Activated CD4-positive, alpha-beta T cell treated with anti-CD3 and anti-CD28 coated beads, Interleukin-2, amount 10 ng/mL, durations not matched to agents 7 days and 5 days (primary cell): ENCODE measurements at places on chromosomes 4 and X.

GRCh38 chrX:69063486-69063885 lies 101.8 kb downstream of the PJA1 start:
- no peak for DNase-seq

DNA sequence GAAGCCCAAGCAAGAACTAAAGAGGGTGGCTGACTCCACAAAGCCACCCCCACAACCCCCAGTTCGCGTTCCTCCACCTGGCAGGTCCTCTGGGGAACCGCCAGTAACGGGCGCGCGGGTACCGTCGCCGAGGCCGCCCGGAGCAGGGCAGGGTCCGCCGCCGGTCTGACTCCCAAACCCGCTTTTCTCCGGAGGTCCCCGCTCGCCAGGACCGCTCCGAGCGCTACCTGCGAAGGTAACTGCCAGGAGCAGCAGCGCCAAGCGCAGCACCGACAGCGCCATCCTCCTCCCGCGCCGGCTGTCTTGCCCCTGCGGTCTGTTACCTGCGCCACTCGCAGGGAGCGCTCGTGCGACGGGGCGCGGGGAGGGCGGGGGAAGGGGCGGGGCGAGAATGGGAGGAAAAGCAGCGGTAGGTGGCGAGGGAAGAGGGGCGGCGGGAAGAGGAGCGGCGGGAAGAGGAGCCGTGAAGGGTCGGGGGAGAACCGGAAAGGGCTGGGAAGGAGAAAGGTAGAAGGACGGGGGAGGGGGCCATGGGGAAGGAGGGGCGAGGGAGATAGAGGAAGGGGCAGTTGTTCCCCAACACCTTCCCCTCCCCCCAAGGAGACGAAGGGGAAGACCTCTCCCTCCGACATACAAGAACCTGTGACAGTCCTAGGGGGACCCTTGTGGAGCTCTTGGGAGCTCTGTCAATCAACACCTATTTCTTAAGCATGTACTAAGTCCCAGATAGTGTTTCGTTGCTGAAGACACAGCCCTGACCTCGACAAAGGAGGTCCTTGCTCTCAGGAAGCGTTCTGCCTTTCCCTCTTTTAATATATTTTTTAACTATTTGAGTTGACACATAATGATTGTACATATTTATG lies at the start of gene SPINK2:
TSS of gene SPINK2 (minus strand) at position 321 of the 863 bp plus-strand sequence. CDS start at position 282, 39 bp downstream.
- peak; percentile 75 for DNase-seq

DNA sequence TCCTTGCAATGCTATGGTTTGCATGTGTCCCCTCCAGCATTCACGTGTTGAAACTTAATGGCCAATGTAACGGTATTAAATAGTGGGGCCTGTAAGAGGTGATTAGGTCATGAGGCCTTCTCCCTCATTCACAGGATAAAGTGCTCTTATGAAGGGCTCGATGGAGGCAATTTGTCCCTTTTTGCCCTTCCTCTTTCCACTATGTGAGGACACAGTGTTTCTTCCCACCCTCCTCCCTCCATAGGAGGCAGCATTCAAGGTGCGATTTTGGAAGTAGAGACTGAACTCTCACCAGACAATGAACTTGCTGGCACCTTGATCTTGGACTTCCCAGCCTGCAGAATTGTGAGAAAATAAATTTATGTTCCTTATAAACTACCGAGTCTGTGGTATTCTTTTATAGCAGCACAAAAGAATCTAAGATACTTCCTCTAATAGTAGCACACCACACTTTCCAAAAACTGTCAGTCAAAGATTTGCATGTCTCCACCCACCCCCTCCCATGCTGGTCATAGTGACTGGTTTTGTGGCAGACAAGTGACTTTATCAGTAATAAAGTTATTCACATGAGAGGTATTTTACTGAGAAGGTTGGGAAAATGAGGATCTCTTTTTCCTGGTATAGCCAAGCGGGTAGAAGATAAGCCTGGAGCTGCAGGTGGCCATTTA lies 113.5 kb upstream of the TTC29 start:
- no peak for DNase-seq

DNA sequence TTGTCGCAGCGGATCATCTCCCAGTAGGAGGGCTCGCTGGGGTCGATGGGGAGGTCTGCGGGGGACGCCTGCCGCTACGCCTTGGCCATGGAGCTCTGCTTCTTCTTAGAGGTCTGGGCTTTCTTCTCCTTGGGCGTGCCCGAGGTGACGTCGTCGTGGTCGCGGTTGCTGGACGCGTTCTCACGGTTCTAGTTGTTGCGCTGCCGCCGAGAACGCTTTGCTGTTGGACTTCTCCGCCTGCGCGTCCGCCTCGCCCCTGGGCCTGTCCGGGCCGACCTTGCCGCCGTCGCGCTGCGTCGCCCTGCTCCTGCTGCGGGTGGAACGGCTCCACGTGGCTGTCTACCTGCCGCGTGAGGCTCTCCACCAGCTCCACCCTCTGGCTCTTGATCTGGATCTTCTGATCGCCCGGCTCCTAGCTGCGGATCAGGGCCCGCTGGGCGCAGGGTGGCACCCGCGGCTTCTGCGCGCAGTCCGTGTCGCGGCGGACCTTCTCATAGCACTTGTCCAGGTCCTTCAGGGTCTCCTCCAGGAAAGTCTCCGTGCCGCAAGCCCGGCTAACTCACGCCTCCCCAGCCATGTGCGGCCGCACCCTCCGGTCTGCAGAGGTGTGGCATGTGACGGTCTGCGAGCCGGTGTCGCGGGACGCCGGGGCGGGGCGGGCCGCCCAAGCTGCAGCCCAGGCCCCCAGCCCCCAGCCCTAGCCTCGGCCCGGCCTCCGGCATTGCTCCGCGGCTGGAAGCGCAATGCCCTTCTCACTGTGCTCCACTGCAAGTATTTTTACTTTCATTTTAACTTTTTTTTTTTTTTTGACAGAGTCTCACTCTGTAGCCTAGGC lies 40.5 kb upstream of the OGT start:
- peak; percentile 41 for DNase-seq

- no peak for DNase-seq
Measured at GRCh38 chrX:76407795-76408194, 19.7 kb upstream of the MAGEE1 start.

- DNase-seq = no peak
Measured at GRCh38 chr4:13706120-13706519, 78.6 kb upstream of the BOD1L1 start.

DNA sequence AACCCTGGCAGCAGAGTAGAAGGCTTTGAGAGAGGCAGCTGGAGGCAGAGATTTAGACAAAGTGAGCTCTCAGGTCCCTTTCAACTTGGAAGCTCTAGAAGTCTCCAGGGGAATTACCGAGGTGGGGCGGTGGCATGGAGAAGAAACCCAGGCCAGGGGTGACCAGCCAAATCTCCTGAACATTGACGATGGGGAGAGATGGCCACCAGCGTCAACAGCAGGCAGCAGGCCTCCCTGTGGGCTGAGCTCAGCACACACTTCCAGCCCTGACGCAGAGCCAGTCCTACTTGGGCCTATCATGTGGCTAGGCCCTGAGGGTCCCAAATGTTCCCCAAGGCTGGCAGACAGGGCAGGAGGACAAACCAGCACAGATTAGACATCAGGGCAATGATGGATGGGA lies 187.8 kb downstream of the BCOR start:
- no peak for DNase-seq

- DNase-seq = no peak
Measured at GRCh38 chrX:10506781-10507180, 113.6 kb downstream of the MID1 start.

GRCh38 chrX:2694914-2695267 lies 3.8 kb downstream of the CD99 start:
- DNase-seq = no peak

GRCh38 chr4:154507156-154507555 lies 15.6 kb upstream of the DCHS2 start:
- DNase-seq = no peak

DNA sequence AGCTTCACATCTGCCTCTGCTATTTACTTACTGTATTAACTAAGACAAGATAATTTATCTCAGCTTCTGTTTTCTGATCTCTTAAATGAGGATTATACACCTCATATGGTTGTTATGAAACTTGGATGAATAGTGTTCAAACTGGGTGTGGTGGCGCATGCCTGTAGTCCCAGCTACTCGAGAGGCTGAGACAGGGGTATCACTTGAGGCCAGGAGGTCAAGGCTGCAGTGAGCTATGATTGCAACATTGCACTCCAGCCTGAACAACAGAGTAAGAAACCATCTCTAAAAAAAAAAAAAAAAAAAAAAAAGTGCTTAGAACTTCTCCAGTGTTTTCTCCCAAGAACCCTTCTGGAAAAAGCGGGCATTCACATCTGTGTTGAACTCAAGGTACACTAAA lies 19.8 kb upstream of the KLF3 start:
- DNase-seq = no peak

- DNase-seq = no peak
Measured at GRCh38 chr4:110808351-110808878, 185.5 kb upstream of the PITX2 start.

DNA sequence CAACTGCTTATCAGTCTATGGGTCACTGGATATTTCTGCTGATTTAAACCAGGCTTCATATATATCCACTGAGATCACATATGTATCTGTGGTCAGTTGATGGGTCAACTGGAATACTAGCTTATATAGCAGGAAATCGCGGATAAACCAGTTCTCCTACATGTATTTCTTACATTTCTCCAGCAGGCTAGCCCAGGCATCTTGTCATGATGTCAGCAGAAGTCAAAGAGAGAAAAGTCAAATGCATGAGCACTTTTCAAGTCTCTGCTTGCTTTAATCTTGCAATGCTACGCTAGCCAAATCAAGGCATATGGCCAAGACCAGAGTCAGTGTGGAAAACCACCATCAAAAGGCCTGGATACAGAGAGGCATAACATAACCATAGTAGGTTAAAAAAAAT lies 1008.8 kb upstream of the DIAPH2 start:
- no peak for DNase-seq

DNA sequence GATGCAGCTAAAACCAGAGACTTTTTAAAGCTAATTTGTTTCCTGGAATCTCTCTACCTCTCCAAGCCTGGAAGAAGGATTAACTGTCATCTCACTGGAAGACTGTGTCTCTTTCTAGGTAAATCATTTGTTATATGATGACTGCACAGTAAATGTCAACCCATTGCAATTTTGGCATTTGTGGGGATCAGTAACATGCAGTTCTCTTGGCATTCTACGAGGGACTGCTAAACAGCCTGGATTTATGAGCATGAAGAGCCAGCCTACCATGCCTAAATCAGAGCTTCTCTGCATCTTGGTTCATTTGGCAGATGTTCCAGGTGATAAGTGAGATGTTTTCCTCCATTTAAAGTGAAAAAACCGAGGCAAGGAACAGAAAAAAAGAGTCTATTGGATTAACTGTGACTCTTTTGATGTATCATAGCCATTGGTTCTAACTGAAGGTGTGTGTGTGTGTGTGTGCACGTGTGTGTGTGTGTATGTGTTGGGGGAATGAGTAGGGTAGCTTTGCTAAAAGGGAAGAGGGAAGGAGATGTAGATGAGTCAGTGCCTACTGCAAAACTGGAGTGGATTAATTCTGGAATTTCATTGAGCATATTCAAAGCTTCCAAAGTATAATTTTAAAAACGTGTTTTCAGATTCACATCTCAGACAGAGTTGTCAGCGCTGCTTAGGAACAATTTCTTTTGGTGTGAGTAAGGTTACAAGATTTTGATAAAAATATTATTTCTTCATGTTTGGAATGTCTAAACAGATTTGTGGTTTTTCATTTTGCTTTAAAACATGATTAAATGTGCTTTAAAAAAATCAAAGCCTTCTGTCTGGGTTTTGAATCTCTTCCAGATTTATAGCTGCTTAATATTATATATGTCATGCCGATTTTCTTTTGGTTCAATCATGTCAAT lies 123.2 kb upstream of the LNX1 start:
- DNase-seq = no peak

DNA sequence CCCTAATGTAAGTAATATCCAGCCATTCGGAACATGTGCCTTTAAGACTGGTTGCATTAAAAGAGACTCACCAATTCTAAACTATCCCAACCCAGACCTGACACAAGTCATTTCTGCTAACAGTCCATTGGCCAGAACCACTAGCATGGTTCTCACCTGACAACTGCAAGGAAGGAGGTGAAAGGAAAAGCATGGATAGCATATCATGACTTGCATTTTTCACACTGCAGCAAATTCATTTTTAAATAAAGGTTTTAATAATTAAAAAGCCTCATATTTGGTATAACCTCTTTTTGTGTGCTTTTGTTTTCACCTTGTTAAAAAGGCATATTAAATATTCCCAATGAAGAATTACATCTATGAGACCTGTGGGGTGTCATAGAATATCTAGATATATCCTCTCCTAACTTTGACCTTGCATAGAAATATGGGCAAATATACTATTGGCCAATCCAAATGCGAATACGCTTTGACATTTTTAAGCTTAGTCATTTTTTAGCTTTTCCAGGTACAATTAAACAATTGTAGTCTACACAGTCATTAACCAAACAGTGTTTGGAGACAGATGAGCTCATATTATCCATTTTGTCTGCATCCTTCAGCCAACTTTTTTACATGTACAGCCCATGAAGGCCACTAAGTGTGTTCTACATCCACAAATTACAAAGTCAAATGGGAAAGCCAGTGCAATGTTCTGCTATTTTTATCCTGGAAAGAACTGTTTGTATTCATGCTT lies 295.3 kb downstream of the PDGFC start:
- DNase-seq = no peak

- no peak for DNase-seq
Measured at GRCh38 chr4:100707786-100708185, 190.0 kb upstream of the EMCN start.

DNA sequence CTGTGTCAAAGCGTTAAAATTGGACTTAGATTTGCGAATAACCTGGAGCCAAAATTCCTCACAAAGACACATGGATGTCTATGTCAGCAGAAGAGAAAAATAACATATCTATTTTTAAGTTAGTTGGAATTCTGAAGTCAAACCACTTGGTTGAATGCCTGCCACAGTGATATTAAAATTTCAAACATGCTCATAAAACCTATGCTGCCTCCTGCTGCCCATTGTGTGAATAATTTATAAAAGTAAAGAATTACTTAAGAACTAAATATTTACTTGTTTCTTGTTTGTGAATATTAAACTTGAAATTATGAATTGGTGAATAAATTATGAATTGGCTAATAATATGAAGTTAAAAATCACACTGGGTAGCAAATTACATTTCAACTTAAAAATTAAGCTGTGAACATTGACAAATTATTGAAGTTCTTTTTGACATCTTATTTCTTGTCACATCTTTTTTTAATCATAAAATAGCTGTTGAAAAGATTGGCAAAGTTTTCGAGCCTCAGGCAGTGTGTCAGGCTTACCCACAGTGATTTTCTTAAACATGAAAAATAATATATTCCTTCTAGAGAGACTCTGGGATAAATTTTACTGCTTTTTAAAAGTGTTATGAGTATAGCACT lies 35.4 kb downstream of the FABP2 start:
- peak; percentile 48 for DNase-seq
